ENCODE measurements at places on chromosomes 3 and 15. TPM values are rescaled to one million over a fixed set of nuclear protein-coding genes. Genes with fewer than 3 reads are reported as not detected.
A peak's percentile ranks its signal among the peaks of the same experiment; 100 is the strongest.

COPB2 gene
- 41.2 TPM for total RNA-seq

C3orf20 gene
- total RNA-seq: 0.38 TPM

PAK2 gene
- 44.3 TPM for total RNA-seq

MUC4 gene
- 0.08 TPM for total RNA-seq

PLA2G4B gene
- total RNA-seq: 1.3 TPM

CDV3 gene
- 444 TPM for total RNA-seq

- H3K27me3 ChIP-seq: peaks cover 28% of the 10 kb centered on the region
- no peaks in the 10 kb centered on the region for H3K4me1 ChIP-seq
- no peaks in the 10 kb centered on the region for H3K36me3 ChIP-seq
- no peak overlapping the region for H3K27ac ChIP-seq
These were observed 18.3 kb upstream of the EPHB3 start for GRCh38 chr3:184543256-184543655.

DNA sequence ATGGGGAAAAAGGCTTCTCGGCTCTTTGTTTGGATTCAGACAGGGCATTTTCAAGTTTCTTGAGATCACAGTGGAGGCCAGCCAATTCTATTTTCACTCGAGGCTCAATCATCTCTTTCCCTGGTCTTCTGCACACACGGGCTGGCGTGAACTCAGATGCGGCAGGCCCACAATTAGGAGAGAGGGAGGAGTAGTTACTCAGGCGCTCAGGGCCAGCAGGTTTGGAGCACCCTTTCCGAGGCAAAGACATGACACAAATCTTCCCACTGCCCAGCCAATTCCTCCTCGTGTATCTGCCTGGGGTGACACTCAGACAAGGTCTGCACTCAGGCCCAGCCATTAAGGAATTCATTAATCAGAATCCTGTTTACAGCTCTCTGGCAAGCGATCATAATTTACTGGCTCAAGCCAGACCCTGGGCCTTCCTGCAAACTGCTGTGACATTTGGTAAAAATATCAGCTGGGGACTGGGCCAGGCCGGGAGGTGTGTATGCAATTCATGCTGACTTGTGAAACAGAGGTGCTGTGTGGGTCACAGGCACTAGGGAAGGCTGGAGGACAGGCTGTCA, 68.1 kb upstream of the TLE3 start:
- peak; percentile 88 for DNase-seq
- H3K4me1 ChIP-seq: peaks cover 34% of the 10 kb centered on the region
- H3K27ac ChIP-seq: peak overlapping the region; percentile 82
- H3K4me3 ChIP-seq: no peak overlapping the region
- peaks cover 1% of the 10 kb centered on the region for H3K27me3 ChIP-seq

DNA sequence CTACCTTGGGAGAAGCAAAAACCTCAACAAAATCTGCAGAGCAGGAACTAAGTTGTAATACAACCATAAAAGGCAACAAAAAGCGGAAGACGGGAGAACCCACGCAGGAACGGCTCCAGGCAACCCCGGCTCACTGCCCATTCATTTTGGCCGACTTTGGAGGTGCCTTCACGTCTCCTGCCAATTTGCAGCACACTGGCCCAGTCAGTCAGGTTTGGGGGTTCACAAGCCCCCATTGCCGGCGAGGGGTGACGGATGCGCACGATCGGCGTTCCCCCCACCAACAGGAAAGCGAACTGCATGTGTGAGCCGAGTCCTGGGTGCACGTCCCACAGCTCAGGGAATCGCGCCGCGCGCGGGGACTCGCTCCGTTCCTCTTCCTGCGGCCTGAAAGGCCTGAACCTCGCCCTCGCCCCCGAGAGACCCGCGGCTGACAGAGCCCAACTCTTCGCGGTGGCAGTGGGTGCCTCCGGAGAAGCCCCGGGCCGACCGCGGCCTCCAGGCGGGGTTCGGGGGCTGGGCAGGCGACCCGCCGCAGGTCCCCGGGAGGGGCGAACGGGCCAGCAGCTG, 463 bp downstream of the TERC start:
- H3K27me3 ChIP-seq: no peaks in the 10 kb centered on the region
- H3K4me3 ChIP-seq: peak overlapping the region; percentile 91
- no peaks in the 10 kb centered on the region for H3K36me3 ChIP-seq
- peak overlapping the region; percentile 96 for H3K27ac ChIP-seq
- peak; percentile 76 for DNase-seq
- H3K4me1 ChIP-seq: no peaks in the 10 kb centered on the region

GRCh38 chr3:88105325-88105724, 44.4 kb upstream of the C3orf38 start:
- no peak overlapping the region for H3K27ac ChIP-seq
- no peaks in the 10 kb centered on the region for H3K36me3 ChIP-seq
- no peak overlapping the region for H3K4me3 ChIP-seq
- no peaks in the 10 kb centered on the region for H3K27me3 ChIP-seq

DNA sequence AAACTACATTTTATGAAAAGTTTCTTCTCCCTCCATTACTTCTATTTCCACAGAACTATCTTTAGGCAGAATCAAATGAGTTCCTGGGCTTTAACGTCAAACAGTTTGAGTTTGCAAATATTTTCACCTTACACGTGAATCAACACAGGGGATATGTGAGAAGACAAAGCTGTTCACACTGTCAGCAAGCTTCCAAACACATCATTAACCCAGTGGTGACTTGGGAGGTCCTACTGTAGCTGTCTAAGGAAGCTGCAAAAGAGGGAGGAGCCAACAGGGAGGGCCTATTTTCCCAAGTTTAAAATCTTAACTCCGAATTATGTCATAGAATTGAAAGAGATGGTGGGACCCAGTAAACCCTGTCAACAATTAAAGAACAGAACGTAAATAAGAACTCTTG, 337.8 kb upstream of the DNAJC19 start:
- H3K4me1 ChIP-seq: no peaks in the 10 kb centered on the region
- no peak overlapping the region for H3K27ac ChIP-seq
- no peaks in the 10 kb centered on the region for H3K27me3 ChIP-seq
- no peak for DNase-seq
- H3K36me3 ChIP-seq: no peaks in the 10 kb centered on the region

- H3K4me1 ChIP-seq: no peaks in the 10 kb centered on the region
- no peak for DNase-seq
- H3K27ac ChIP-seq: no peak overlapping the region
These were observed 335.3 kb upstream of the NECTIN3 start for GRCh38 chr3:110736332-110736731.

GRCh38 chr3:134527037-134527436, 41.2 kb downstream of the CEP63 start:
- no peak for DNase-seq
- H3K36me3 ChIP-seq: no peaks in the 10 kb centered on the region
- H3K4me1 ChIP-seq: peaks cover 5% of the 10 kb centered on the region
- H3K27me3 ChIP-seq: no peaks in the 10 kb centered on the region
- H3K4me3 ChIP-seq: no peak overlapping the region

- DNase-seq: no peak
- H3K27me3 ChIP-seq: no peaks in the 10 kb centered on the region
- no peaks in the 10 kb centered on the region for H3K36me3 ChIP-seq
- no peak overlapping the region for H3K27ac ChIP-seq
These were observed 73.2 kb upstream of the CHL1 start for GRCh38 chr3:123341-123740.

DNA sequence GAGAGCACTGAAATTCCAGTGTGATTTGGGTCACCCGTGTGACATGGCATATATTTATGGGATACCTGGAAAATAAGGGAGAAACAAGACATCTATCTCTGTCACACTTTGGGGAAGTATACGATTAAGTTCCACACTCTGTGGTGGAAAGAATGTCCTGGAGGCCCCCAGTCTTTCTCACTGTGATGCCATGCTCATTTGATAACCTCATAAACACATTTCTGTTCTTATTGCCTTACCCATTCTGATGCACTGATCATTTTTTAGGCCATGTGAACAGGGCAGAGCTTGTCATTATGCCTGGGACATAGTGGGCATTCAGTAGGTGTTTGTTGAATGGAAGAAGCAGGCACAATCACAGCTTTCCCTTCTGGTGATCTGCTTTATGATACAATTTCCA, 349.4 kb upstream of the TPRG1 start:
- DNase-seq: no peak
- no peaks in the 10 kb centered on the region for H3K27me3 ChIP-seq
- peaks cover 23% of the 10 kb centered on the region for H3K4me1 ChIP-seq
- no peaks in the 10 kb centered on the region for H3K36me3 ChIP-seq
- no peak overlapping the region for H3K27ac ChIP-seq

DNA sequence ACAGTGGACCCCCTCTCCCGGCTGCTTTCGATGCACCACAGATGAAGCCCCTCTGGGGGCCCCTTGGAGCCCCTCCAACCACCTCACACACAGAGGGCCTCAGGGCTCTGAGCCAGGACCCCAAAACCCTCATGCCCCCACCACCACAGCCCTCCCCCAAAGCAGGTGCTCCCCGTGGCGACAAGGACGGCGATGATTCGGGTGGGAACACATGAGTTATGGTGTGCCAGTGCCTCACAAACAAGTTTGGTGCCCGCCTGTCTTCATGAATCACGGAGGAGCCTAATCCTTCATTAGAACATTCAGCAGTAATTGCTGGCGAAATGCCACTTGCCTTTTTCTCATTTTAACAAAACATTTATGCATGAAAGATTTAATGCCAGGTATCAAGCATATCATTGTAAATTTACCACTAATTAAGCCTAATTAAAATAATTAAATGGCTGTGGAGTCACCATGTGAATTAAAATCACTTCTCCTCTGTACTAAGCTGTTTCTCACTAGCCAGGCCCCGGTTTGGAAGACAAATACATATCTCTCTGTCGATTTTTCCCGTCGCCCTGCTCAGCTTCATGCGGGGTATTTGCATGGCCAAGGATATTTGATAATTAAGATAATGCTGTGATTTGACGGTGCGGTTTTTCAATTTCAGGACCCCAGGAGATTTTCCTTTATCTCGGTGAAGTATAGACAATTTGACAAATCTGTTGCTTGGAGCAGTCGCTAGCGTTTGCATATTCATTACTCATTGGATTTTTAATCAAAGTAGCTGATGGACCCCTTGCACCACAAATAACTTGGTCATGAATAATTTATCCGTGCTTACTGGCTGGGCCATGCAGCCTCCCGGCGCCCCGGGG, 157.0 kb downstream of the TLE3 start:
- H3K4me3 ChIP-seq: no peak overlapping the region
- no peak overlapping the region for H3K27ac ChIP-seq
- DNase-seq: no peak

DNA sequence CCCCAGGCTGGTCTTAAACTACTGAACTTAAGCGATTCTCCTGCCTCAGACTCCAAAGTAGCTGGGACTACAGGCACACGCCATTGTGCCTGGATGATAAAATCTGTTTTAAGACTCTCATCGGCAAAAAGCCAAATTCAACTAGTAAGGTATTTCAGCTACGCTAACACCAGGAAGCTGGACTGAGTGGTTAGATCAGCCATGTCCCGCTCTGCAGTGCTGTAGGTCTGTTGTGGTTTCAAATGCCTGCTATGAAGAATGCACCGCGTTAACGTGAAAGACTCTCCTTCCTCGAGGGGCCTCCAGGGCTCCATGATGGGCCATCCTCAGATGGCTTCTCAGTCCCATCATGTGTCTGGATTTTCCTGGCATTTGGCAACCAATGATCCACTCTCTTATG, 70.2 kb downstream of the PCOLCE2 start:
- no peaks in the 10 kb centered on the region for H3K4me1 ChIP-seq
- H3K27me3 ChIP-seq: no peaks in the 10 kb centered on the region
- H3K27ac ChIP-seq: no peak overlapping the region

DNA sequence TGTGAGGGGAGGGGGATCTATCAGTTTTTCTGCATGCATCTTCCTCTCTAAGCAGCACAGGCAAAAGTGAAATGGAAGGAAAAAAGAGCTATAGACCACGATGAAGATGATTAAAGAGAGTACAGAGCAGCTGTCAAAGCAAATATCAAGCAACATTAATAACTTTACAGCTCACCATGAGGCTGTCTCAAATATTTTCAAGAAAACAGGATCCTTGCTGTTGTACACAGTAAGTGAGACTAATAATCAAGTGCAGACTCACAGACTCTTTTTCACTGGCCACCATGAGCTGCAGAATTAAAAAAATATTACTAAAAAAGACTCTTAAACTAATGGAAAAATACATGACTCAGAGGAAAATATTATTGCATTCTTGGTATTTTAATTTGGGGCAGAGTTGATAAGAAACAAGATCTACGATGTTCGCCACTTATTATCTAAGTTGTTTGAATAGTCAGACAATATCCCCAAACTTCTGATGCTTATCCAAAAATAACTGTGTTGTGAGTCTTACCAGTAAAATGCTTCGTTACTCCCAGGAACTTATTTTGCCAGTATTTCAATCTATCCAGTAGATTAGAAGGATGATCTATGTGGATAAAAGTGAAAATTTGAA, 817.5 kb upstream of the ALCAM start:
- no peak overlapping the region for H3K4me3 ChIP-seq
- H3K27ac ChIP-seq: no peak overlapping the region
- H3K27me3 ChIP-seq: no peaks in the 10 kb centered on the region
- DNase-seq: no peak

- H3K4me1 ChIP-seq: peaks cover 85% of the 10 kb centered on the region
- peaks cover 9% of the 10 kb centered on the region for H3K36me3 ChIP-seq
- no peaks in the 10 kb centered on the region for H3K27me3 ChIP-seq
- peak overlapping the region; percentile 92 for H3K27ac ChIP-seq
- no peak overlapping the region for H3K4me3 ChIP-seq
- DNase-seq: no peak
These were observed 14.1 kb downstream of the GYG1 start for GRCh38 chr3:149005416-149005815.

GRCh38 chr3:178289544-178290160, 246.6 kb upstream of the KCNMB2 start:
- H3K27me3 ChIP-seq: no peaks in the 10 kb centered on the region
- H3K27ac ChIP-seq: no peak overlapping the region
- DNase-seq: peak; percentile 57
- no peaks in the 10 kb centered on the region for H3K36me3 ChIP-seq
- H3K4me1 ChIP-seq: no peaks in the 10 kb centered on the region

DNA sequence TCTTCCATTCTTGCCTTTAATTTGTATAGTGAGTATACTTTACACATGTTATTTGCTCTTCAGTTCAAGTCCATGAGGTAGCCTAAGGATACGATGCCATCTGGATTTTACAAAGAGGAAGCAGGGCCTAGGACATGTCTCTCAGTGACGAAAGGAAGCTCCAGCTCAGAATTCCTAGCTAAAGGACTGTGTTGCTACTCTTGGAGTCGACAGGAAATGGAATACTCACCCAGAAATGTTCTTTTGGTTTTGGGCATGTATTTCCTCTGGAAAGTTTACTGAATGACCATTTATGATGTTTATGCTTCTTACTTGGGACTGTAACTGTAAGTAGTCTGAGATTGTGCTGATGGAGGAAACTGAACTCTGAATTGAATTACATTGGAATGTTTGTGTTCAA, 12.5 kb downstream of the OXNAD1 start:
- H3K27ac ChIP-seq: peak overlapping the region; percentile 78
- DNase-seq: no peak
- H3K36me3 ChIP-seq: no peaks in the 10 kb centered on the region
- no peak overlapping the region for H3K4me3 ChIP-seq

DNA sequence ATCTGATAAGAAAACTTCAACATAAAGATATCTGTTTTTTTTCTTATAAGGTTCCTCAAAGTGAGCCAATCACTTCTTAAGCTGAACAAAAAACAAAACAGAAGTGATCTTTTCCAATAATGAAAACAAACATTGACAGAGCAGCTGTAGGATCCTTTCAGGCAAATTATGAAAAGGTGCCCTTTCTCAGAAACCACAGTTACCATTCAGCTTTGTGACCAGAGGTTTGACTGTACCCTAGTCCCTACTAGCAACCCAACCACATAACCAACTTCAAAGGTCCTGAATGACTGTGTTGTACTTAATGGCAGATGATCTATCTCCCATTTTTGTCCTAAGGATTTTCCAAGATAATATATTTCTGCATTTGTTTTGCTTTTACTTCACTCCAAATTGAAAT, 39.4 kb upstream of the CCR2 start:
- no peaks in the 10 kb centered on the region for H3K27me3 ChIP-seq
- DNase-seq: no peak
- H3K27ac ChIP-seq: no peak overlapping the region
- H3K36me3 ChIP-seq: no peaks in the 10 kb centered on the region
- H3K4me3 ChIP-seq: no peak overlapping the region

Data from psoas muscle (tissue), 8 donors.